Activated CD4-positive, alpha-beta T cell treated with anti-CD3 and anti-CD28 coated beads, Interleukin-2, Interleukin-4, amounts not matched to agents 100 ng/mL and 50 ng/mL, durations not matched to agents 16 hours and 8 hours (primary cell): ENCODE measurements at places on chromosomes 1 and 21.

DNA sequence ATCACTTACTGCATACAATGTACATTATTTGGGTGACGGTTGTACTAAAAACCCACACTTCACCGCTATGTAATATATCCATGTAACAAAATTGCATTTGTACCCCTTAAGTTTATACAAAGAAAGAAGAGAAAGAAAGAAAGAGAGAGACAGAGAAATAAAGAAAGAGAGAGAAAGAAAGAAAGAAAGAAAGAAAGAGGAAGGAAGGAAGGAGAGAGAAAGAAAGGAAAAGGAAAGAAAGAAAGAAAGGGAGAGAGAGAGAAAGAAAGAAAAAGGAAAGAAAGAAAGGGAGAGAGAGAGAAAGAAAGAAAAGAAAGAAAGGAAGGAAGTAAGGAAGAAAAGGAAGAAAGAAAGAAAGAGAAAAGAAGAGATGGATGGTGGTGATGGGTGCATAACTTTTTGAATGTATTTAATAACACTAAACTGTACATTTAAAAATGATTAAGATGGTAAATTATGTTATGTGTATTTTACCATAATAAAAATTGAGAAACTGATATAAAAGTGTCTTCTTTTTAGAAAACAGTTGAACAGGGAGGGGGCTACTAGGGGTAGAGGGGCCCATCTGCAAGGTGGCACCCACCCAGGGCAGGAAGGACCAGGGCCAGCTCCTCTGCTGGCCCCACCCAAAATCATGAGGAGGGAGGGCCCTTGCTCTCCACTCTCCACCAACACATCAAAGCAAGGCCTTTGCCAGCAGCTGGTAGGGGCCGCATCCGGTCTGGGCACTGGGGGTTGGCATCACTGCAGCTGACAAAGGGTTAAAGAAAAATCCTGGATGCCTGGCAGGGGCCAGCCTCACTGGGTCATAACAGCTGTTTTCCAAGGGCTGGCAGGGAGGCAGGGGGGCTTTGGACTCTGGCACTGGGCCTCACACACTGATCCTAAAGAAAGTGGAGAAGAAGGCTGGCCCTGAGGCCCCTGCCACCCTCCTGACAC, 153.9 kb upstream of the EDN2 start:
- DNase-seq = no peak

DNA sequence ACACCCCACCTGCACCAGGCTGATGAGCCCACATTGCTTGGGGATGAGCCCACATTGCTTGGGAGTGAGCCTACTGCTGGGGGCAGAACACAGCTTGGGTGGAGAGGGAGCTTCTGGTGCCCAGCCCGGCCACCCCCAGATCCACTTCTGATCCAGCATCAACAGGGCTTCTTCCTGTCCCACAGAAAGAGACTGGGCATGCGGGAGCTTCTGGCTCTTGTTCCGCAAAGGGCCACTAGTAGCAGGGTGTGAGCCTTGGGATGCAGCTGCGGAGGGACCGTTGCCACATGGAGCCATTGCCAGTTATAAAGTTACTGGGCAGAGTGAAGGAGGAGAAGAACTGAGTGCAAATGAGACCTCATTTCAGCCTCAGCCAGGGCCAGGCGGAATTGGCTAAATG, 36.3 kb downstream of the PKP1 start:
- DNase-seq = no peak

- no peak for DNase-seq
Observed at GRCh38 chr1:39250460-39251240, 46.2 kb downstream of the MACF1 start.

- no peak for DNase-seq
Observed at GRCh38 chr1:30383221-30383711, 340.1 kb downstream of the MATN1 start.

DNA sequence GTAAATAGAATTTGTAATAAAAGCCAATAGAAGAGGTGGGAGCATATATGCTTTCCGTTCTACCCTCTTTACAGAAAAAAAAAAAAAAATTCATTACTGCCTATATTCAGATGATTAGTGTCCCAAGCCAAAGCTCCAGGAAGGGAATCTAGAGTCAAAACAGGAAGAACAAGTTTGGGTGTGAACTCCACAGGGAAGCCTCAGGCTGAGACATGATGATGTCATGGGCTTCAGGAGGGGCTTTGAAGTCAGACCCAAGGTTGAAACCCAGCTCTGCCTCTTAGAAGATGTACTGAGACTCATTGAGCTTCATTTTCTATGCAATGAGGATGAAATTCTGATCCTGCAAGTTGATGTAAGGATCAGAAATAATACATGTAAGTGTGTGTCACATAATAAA, 250.0 kb upstream of the ADGRL2 start:
- no peak for DNase-seq
